SIG-M5 (cell line): ENCODE measurements at places on chromosomes 6 and 20.

GRCh38 chr20:56391596-56392131 is 351 bp downstream of the AURKA start:
- DNase-seq = no peak

- no peak for DNase-seq
Measured at GRCh38 chr6:27770724-27771123, 141.5 kb downstream of the OR2B2 start.

DNA sequence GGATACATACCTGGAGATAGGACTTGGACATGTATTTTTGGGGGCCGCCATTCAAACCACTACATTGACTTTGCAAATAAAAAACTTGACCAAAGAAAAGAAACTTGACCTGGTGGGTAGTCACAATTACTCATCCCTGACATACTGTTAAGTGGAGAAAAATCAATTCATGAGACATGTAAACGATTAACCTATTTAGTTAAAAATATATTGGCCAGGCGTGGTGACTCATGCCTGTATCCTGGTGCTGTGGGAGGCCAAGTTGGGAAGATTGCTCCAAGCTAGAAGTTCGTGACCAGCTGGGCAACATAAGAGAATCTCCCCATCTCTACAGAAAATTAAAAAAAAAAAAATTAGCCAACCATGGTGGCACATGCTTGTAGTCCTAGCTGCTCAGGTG is 2.5 kb upstream of the SRSF12 start:
- no peak for DNase-seq

GRCh38 chr6:148423133-148423532 is 80.5 kb downstream of the SASH1 start:
- no peak for DNase-seq

- DNase-seq = no peak
Measured at GRCh38 chr20:43583982-43584432, 6.7 kb upstream of the IFT52 start.

- DNase-seq = no peak
Measured at GRCh38 chr6:98877250-98877649, 42.9 kb downstream of the POU3F2 start.

DNA sequence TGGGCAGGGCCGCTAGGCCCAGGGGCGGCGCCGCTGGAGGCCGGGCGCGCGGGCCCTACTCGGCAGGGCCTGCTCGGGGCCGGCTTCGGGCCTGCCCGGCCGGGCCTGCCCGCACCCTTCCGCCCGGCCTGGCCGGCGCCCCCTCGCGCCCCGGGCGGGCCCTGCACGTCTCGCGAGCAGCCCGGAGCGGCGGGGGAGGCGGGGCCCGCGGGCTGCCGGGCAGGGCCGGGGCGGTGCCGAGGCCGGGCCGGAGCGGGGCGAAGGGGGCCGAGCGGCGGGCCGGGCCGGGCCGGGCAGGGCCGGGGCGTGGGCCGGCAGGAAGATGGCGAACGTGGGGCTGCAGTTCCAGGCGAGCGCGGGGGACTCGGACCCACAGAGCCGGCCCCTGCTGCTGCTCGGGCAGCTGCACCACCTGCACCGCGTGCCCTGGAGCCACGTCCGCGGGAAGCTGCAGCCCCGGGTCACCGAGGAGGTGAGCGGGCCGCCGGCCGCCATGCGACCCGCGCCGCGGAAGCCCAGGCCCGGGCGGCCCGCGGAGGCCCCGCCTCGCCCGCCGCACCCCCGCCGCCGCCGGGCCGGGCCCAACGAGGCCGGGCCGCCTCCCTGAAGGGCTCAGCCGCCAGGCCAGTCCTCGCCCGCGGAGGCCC is at the start of gene NPEPL1:
Gene NPEPL1 (plus strand): TSS at position 222 of the 647 bp plus-strand sequence. CDS start 101 bp downstream, at position 323.
- no peak for DNase-seq

DNA sequence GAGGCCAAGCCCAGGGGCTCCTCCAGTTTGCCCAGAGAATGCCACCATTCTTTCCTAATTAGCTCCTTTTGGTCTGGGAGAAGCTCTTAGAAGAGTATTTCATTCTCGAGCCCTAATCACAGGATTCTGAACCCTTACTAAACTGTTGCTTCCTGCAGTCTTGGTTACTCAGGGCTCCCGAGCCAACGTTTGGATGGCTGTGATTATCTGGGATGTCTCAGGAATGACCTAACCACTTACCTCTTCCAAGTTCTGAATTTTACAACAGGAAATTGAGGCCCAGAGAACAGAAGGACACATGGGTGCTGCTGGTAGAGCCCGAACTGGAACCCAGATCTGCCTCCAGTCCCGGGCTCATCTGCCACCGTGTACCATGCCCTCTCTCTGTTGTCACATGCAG is 22.2 kb upstream of the PNPLA1 start:
- DNase-seq = no peak

DNA sequence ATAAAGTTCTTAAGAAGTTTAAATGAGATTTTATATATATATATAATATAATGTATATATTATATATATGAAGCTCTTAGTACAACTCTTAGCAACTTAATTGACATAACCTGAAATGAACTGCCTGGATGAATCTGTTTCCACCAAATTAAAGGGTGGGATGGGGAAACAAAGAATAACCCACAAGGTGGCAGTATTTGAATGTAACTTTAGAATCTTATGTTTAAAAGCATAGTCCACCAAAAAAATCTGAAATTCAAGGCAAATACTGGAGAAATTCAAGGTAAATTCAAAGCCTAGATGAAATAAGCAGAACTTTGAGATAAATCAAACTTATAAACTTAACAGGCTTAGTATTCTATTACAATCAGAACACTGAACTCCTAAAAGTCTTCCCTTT is 4.4 kb upstream of the IBTK start:
- DNase-seq = no peak
